ENCODE measurements at places on chromosomes 13 and 19.

GRCh38 chr19:19385896-19386869 lies 19.3 kb upstream of the GATAD2A start:
- DNase-seq = no peak

DNA sequence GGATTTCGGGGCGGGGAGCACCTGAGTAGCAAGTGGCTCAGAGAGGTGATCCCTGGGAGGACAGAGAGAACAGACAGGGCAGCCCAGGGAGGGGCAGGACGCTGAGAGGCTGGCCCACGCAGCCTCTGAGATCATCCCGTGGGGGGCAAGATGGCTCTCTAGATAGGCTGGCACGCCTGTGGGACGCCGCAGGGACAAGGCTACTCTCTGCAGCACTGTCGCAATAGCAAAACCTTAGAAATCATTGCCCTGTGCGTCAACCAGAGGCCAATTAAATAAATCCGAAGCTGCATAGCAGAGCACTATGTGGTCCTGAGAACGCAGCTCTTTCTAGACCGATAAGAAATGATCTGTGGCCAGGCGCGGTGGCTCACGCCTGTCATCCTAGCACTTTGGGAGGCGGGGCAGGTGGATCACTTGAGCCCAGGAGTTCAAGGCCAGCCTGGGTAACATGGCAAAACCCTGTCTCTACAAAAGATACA lies 5.1 kb downstream of the PEX11G start:
- DNase-seq = no peak

GRCh38 chr13:43411741-43412140 lies 375.0 kb downstream of the ENOX1 start:
- peak; percentile 74 for DNase-seq

DNA sequence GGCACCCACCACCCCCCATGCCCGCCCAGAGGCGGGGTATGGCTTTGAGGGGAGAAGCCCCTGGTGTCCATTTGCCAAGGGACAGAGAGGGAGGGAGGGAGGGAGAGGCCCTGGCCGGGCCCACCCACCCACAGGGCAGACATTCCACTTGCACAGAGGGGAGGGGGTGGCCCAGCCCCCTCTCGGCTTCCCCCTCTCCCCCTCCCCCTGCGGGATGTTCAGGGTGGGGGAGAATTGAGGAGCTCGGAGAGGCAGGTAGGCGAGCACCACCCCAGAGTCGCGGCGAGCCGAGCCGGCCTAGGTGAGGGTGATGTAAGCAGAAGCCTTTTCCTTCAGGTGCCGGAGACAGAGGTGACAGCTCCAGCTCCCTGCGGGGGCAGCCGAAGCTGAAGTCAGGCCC lies 12.3 kb downstream of the DPF1 start:
- DNase-seq = no peak

DNA sequence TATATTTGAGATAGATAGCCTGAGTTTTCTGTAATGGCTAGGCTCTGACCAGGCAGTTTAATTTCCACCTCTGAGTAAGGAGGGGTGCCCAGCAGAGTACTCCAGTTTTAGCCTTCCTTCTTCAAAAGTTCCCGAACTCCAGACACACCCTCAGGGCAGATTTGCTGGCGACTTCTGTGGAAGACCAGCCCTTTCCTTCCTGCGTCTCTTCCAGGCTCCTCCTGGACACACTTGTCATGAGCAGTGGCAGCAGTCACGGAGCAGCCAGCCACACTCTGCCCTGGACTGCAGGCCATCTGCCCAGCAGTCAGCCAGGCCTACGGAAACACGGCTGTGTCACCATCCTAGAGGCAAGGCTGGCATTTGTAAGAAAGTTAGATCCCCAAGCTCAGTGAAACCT lies 6.6 kb upstream of the FLT1 start:
- no peak for DNase-seq

Data from pons (tissue), 1 donor.